ENCODE measurements at places on chromosomes 11 and 22.

DNA sequence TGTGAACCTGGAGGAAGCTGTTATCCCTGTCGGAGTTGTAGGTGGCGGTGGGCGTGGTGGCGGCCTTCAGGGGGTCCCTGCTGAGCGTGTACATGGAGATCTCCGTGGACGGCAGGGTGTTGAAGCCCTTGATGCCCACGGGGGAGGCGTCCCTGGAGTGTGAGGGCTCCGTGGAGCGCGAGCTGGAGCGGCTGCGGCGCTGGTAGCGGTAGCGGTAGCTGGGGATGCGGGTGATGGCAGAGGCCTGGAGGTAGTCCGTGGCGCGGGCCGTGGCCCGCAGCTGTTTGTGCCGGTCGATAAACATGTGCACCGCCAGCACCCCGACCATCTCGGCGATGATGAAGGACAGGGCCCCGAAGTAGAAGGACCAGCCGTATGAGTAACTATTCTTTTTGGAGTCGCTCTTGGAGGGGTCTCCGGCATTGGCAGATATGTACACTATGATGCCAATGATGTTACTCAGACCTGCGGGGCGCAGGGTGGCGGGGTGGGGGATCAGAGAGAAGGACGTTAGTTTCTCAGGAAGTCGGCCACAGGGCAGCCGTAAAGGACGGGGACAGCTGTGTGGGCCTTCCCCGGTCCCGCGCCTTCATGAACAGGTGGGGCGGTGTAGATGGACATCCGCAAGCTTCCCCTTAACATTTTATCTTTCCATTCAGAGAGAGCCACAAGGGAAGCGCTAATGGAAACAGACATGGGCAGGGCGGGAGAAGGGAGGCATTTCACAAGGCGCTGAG lies 35.6 kb upstream of the EIF3D start:
- DNase-seq = no peak

DNA sequence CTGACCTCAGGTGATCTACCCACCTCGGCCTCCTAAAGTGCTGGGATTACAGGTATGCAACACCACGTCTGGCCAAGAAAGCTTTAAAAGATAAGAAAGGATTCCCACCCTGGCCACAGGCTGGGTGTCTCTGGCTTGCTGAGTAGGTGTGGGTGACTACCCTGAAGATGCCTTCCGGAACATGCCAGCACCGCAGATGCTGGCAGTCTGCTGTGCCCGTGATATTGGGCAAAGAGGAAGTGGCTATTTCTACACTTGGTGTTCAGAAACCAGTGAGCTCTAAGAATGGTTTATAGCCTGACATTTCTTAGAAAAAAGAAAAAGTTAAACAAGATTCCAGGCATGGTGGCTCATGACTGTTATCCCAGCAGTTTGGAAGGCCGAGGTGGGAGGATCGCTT lies 6.1 kb downstream of the MRPL11 start:
- peak; percentile 59 for DNase-seq

DNA sequence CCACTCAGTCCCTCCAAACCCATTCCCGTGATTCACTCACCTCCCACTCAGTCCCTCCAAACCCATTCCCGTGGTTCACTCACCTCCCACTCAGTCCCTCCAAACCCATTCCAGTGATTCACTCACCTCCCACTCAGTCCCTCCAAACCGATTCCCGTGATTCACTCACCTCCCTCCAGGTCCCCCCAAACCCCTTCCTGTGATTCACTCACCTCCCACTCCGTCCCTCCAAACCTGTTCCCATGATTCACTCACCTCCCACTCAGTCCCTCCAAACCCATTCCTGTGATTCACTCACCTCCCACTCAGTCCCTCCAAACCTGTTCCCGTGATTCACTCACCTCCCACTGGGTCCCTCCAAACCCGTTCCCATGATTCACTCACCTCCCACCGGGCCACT lies 639.6 kb downstream of the BRD1 start:
- DNase-seq = no peak

DNA sequence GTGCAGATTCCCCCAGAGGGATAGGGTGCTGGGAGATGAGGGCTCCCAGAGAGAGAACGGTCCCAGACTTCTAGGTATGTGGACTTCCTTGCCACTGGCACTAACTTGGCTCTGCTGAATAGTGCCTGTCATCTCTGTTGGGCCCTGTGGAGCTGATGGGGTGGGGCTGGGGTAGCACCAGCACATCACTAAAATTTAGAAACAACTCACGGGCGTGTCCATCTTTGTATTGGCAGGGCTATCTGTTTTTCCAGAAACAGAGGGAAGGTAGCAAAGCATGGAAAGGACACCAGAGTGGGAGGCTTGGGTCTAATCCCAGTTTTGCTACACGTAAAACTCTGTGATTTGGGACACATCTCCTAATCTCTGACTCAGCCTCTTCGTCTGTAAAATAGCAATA lies 25.8 kb downstream of the SWAP70 start:
- peak; percentile 41 for DNase-seq

- no peak for DNase-seq
Observed at GRCh38 chr11:57210781-57211180, 26.3 kb downstream of the APLNR start.

DNA sequence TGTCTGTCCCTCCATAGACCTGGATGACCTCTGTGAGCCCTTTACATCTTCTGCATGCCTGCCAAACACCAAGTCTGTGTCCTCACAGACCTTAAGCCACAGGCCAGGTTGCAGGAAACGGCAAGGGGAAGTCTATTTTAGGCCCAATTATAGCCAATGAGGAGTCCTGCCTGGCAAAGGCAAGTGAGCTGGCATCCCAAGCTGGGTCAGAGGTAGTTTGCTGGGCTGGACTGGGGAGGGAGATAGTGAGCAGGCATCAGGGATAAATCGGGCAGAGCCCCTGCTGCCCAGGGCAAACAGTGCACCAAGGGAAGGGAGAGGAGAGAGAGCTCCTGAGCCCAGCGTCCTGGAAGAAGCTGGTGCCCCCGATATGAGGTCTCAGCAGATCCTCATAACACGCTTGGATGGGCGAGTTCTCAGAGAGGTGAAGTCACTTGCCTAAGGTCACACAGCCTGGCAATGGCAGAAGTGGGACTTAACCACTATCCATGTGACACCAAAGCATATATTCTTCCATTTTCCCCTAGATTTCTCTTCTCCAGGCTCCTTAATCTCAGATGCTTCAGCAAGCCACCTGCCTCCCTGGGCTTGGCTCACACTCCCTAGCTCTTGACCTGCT lies 3.7 kb upstream of the RELT start:
- DNase-seq = peak; percentile 62

- no peak for DNase-seq
Observed at GRCh38 chr22:40211476-40212054, 33.8 kb downstream of the TNRC6B start.

DNA sequence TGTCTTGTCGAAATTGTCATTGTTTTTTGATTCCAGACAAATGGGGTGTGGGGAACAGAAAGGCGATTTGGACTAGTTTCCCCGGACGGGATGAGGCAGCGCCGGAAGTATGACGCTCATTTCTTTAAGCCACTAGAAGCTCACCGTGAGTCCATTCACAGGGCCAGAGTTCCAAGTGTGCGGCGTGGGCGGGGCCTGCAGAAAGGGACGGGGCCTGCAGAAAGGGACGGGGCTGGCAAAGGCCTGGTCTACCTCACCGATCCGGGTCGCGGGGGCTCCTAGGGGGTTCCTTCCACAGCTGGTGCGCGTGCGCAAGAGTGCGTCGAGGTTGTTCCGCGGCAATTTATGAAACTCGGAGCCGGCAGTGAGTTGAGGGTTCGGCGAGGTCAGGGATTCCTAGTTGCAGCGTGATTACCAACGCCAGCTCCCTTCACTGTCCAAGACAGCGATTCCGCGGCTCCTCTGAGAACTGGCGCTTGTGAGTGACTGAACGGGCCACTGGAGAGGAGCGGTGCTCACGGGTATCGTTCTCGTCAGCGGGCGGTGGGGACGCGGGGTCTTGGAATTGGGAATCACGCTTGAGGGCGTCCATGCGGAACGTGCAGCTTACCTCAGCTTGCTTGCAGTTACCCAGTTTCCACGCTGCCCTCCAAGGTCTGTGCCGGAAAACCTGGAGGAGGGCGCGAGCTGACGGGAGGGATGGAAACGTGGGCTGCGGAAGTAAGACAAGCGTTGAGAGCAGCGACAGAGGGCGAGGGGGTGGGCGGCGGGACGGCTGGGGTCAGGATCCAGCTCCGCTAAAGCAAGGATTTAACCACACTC lies at the start of gene ZNF215:
TSS of gene ZNF215 (plus strand) at position 219 of the 822 bp plus-strand sequence. CDS start 5,847 bp downstream, outside the sequence.
- DNase-seq = peak; percentile 94

DNA sequence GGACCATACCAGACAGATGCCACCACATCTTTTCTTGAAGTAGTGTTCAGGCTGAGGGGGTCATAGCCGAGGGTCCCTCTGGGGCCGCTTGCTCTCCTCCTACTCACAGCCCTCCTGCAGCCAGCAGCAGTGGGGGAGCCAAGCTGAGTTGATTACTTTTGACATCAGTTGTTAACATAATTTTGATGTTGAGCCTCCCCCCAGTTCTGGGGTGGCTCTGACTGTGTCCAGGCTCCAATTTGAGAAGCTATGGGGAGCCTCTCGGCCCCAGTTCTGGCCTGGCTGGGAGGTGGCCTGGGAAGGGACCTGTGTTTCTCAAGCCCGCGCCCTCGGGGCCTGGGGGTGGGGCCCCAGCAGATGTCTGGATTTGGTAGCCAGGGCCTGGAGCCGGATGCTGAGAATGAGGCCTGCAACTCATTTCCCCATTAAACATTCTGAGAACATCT lies 47.9 kb downstream of the KCNQ1OT1 start:
- DNase-seq = no peak

DNA sequence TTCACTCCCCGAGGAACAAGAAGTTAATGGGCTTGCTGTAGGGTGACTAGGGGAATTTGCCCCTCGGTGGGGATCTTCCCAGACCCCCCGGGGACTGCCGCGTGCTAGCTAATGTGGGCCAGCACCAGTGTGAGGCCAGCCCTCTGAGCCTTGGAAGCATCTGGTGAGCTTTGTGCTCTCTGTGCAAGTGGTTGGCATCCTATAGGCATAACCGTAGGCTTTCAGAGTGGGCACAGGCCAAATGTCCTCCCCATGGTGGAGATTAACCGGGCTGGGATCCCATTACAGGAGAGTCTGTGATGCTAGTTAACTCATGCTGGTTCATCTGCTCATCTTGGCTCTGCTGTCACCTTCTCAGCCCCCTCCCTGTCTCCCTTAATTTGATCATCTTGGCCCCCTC lies 125.7 kb downstream of the TRIM29 start:
- no peak for DNase-seq

DNA sequence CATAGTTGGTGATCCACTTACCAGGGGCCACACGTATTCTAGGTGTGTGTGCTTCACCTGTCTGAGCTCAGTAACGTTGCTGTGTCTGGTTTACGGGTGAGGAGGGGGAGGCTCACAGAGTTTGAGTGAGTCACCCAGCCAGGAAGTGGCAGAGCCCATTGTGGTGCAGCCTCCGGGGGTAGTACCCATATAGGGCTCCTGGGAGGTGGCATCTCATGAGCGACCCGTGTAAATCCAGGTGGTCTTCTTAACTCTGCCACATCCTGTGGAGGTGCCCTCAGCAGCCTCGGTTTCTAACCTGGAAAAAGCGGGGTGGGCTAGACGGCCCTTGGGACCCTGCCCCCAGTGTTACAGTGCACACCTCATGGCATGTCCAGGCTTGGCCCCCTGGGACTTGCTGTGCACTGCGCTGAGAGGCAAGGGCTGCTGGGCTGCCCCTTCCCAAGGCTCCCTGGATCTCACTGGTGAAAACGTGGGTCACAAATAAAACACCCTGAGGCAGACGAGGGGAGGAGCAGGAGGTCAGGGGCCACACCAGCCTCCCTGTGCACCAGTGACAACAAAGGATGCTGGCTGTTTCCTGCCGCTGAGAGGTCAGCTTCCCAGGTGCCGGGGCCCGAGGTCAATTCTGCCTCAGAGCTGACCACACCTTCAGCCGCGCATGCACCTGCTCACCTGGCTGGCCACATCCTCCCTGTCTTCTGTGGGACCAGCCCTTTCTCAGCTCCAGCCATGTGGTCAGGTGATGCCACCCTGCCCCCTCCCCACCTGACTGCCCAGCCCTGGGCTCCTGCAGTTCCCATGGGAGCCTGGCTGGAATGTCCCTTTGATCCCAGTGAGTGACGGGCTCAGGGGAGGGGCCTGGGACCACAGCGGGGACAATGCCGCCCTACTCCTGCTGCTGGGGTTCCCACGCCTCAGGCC lies 305.1 kb downstream of the CTTN start:
- DNase-seq = no peak

Measured in hematopoietic multipotent progenitor cell treated with erythropoietin and hydrocortisone succinate and interleukin-3 and kit ligand, for 6 days (in vitro differentiated cells).